ENCODE measurements at places on chromosomes 3 and 15. TPM values are rescaled to one million over a fixed set of nuclear protein-coding genes. Genes with fewer than 3 reads are reported as not detected.

Gene LRRC34
- total RNA-seq, result 3.4 TPM

Gene UROC1
- total RNA-seq, result not detected

DNA sequence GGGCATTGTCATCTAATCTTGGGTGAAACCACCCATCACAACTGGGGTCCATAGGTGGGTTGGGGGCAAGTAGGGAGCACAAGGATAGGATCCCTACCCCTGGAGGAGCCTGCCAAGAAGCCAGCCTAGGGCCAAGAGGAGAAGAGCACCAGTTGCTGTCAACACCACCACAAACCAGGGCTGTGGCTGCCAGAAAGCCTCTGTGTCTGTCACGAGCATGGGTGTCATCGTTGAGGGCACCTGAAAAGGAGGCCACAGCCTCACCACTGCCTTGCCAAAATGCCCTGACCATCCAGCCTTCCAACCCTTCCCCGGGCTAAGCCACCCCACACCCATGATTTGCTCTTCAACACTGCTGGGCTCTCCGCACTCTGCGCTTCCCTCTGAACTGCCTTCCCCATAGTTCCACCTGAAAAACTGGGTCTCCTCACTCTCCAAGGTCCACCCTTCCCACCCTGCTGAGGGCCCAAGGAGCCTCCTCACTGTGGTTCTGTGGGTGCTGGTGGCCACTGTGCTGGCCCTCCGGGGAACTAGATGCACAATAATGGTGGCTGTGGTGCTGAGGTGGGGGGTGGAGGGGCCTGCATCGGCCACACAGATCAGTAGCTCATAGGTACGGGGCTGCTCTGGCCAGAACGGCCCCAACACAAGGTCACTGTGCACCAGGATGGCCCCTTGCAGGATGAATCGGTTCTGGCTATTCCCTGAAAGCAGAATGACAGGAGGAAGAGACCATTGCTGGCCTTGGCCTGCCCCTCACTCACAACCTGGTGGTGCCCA is 6.2 kb upstream of the IP6K1 start:
- peak; percentile 43 for DNase-seq

DNA sequence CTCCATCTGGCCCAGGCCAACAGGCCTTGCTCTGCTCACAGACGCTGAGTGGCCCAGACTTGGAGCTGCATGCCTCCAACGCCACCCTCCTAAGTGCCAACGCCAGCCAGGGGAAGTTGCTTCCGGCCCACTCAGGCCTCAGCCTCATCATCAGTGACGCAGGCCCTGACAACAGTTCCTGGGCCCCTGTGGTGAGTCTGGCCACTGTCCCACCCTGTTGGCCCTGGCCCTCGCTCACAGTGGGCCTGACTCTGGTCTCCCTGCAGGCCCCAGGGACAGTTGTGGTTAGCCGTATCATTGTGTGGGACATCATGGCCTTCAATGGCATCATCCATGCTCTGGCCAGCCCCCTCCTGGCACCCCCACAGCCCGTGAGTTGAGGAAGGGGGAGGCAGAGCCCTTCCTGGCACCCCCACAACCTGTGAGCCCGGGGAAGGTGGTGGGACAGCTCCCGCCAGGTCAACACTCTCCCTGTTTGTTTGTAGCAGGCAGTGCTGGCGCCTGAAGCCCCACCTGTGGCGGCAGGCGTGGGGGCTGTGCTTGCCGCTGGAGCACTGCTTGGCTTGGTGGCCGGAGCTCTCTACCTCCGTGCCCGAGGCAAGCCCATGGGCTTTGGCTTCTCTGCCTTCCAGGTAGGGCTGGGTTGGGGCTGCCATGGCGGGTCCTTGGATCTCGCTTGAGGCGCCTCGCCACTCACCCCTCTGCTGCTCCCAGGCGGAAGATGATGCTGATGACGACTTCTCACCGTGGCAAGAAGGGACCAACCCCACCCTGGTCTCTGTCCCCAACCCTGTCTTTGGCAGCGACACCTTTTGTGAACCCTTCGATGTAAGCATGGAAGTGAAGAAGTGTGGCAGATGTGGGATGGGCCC is 10.0 kb downstream of the NT5DC2 start:
- DNase-seq, result no peak

- DNase-seq, result no peak
These were observed 49.5 kb upstream of the STXBP5L start for GRCh38 chr3:120858521-120858920.
